ENCODE measurements at places on chromosomes 16 and 17. TPM values are rescaled to one million over a fixed set of nuclear protein-coding genes. Genes with fewer than 3 reads are reported as not detected.

HBM gene
- 151 TPM for total RNA-seq

CA5A gene
- not detected for total RNA-seq

CCNF gene
- 6.8 TPM for total RNA-seq

PCYT2 gene
- total RNA-seq, result 10.4 TPM

COL1A1 gene
- total RNA-seq, result 3,450 TPM

KRTAP1-1 gene
- not detected for total RNA-seq

TNFSF12 gene
- 4.7 TPM for total RNA-seq

DPEP3 gene
- not detected for total RNA-seq

ALDH3A2 gene
- total RNA-seq, result 63.7 TPM

NOTUM gene
- total RNA-seq, result 0.52 TPM

CCL1 gene
- total RNA-seq, result not detected

CDH3 gene
- not detected for total RNA-seq

CENPT gene
- 14.6 TPM for total RNA-seq

TTYH2 gene
- 34.4 TPM for total RNA-seq

PRR11 gene
- 1.6 TPM for total RNA-seq

NLE1 gene
- 13.6 TPM for total RNA-seq
